Non-pigmented ciliary epithelial cell (primary cell): ENCODE measurements at places on chromosomes 7 and 10.

GRCh38 chr10:127953876-127954275 is 47.0 kb downstream of the PTPRE start:
- no peak for DNase-seq

DNA sequence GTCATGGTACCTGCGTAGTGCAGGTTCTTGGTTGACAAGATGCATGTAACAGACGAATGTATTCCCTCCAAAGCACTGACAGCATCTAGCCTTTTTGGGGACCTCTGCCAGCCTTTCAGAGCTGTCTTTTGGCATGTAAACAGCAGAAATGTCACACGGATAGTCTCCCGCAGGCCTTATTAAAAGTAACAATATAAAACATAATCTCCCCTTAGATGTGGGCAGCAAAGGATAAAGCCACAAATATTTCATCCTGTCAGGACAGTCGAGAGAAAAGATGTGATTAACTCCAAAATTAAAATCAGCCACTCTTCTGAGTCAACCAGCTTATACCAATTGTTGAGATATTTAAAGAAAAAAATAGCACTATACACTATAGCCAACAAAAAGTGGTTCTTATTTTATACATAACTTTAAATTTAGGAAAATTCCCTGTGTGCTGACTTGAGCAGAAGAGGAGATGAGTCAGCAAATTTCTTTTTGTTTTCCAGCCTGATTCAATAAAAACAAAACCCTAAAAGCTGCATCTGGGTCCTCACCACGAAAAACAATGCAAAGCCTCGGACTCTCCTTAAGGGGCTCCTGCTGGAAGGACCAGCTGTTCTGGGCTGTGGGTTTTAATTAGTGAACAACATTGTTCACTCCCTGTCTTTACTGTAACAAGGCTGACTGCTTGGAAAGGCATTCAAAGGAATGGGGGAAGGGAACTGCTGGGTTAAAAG is 240.2 kb downstream of the ADAM12 start:
- DNase-seq, result no peak

- DNase-seq, result no peak
Measured at GRCh38 chr7:10708447-10708846, 265.2 kb upstream of the PHF14 start.

- DNase-seq, result no peak
Measured at GRCh38 chr10:12020574-12020973, 22.0 kb downstream of the UPF2 start.

- DNase-seq, result no peak
Measured at GRCh38 chr7:37069336-37069735, 345.0 kb upstream of the AOAH start.

- no peak for DNase-seq
Measured at GRCh38 chr10:88227342-88228018, 355.6 kb downstream of the RNLS start.

GRCh38 chr10:87750817-87751216 is 67.2 kb downstream of the ATAD1 start:
- DNase-seq, result no peak

DNA sequence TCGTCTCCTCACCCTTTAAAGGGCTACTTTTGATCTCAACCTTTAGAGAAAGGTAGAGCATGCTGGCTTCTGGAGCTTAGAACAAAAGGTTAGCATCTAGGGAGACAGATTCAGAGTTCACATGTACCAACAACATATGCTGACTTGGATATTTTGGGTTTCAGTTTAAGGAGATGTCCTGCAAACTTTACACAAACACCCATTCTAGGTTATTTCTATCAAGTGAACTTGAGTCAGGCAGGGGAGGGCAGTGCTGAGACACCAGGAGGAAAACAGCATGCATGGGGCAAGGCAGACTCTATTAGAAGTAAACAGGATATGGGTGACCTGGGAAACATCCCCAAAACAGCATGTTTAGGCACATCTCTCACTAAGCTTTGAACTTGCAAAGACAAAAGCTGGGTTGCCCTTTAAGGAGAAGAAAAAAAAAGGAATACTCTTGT is 43.8 kb downstream of the ARL4A start:
- DNase-seq, result no peak

GRCh38 chr7:120989257-120990220 is 1.0 kb downstream of the CPED1 start:
- no peak for DNase-seq

- no peak for DNase-seq
Measured at GRCh38 chr7:103597606-103598005, 151.6 kb upstream of the SLC26A5 start.

DNA sequence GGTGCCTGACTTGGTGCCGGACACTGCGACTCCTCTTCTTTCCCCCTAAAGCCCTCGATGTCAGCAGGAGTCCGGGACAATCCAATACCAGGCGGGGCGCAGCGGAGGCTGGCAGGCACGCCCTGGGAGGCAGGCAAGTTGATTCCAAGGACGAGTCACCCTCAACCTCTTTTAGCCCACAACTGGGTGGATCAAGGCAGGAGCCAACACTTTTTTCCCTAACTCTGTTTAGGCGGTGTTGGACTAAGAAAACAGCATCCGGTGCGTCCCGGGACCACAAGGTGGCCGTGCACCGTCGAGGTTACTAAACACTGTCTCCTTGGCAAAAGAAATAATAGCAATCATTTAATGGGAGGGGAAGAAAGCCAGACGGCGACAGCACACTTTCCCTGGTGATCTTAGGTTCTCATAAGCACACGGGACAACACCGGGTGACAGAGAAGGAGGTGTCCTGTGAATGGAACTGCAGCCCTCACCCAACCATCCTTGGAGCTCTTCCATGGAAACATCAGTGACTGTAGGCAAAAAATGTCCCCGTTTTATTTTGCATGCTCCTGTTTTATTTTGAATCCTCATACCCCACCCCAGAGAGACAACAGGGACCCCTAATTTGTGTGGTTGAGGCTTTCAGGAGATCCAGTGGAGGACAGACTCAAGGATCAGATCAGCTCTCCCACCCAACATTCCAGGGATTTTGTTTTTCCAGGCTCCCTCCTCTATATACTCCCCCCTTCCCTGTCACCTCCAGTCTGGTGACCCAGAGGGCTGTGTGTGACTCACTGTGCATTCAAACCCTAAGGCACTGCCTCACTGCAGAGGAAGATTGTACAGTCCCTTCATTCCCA is 1.3 kb upstream of the CALCR start:
- DNase-seq, result no peak

GRCh38 chr10:22685926-22686325 is 28.5 kb downstream of the PIP4K2A start:
- no peak for DNase-seq

GRCh38 chr10:75640381-75640780 is 209.0 kb downstream of the LRMDA start:
- DNase-seq, result no peak

GRCh38 chr7:51647486-51647885 is 330.9 kb upstream of the COBL start:
- DNase-seq, result no peak

DNA sequence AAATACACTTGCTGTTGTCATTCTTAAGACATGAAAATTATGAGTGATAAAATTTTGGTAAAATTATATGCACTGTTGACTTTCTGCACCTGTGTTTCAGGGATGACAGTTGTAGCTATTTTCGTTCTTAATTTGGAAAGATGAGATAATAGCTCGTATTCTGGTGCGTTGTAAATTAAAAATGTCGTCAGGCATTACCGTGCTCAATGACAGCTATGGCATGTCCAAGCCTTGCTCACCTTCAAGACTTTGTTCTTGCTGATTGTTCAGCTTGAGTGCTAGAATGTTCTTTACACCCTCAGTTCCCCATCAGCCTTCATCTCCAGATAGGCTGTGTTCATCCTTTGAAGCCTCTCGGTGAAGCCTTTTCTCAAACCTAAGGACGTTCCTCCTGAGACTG is 21.5 kb downstream of the TRRAP start:
- DNase-seq, result no peak
